Stimulated activated CD8-positive, alpha-beta memory T cell treated with anti-CD3 and anti-CD28 coated beads, Interleukin-15, amount 100 ng/mL, for 24 hours (primary cell): ENCODE measurements at places on chromosomes 7 and 10.

GRCh38 chr10:49371967-49372366 lies 23.9 kb downstream of the DRGX start:
- no peak for DNase-seq

DNA sequence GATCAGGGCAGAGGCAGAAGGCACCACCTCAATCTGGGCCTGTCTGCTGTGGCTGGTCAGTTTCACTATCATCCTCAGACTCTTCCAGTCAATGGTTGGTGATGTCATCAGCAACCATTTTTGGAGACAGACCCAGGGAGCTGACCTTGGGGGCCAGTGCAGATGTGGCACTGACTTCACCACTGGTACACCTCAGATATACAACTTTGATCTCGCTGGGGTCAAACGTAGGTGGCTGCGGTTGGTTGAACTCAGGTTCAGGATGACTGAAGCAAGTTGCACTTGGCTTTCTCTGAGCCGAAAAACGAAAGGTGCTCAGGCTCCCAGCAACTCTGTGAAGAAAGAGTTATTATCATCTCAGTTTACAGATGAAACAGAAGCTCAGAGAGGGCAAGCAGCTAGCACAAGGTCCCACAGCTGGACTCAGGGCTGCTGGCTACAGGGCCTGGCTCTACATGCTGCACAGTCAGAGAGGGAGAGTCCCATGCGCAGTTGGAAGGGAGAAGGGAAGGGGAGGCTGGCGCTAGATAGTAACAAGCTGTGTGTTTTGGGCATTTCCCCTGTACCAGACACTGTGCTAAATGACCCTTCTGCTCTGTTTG lies 27.2 kb downstream of the ANKRD16 start:
- DNase-seq, result no peak

GRCh38 chr10:99364125-99364524 lies 35.0 kb downstream of the CNNM1 start:
- no peak for DNase-seq

DNA sequence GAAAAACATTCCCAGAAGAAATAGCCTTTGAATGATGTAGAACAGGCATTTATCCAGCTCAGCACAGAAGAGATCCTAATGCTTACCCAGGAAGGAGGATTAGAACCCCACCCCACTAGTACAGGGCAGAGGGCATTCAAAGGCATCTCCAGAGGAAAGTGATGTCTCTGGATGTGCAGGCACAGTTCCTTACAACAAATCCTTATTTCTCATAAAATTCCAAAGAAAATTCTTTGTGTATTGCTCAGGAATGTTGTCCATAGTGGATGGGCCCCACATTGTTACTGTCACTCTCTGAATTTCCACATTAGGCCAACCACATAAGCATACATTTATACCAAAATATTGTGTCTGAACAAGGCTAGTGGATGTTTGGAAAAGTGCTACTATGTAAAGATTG lies 243.0 kb downstream of the ADRA2A start:
- DNase-seq, result no peak

DNA sequence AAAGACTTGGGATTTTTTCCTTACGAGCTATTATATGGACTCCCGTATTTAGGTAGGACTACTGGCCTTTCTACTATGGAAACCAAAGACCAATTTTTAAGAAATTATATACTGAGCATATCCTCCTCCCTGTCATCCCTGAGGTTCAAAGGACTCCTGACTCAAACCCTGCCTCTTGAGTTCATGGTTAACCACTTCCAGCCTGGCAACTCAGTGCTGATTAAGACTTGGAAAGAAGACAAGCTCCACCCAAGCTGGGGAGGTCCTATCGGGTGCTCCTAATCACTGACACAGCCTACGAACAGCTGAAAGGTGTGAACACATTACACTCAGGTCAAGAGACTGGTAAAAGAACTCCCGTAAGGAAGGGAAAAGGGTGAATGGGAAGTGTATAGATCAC lies 66.8 kb downstream of the LYZL2 start:
- DNase-seq, result no peak

GRCh38 chr7:23383225-23383624 lies 84.1 kb downstream of the MALSU1 start:
- no peak for DNase-seq

DNA sequence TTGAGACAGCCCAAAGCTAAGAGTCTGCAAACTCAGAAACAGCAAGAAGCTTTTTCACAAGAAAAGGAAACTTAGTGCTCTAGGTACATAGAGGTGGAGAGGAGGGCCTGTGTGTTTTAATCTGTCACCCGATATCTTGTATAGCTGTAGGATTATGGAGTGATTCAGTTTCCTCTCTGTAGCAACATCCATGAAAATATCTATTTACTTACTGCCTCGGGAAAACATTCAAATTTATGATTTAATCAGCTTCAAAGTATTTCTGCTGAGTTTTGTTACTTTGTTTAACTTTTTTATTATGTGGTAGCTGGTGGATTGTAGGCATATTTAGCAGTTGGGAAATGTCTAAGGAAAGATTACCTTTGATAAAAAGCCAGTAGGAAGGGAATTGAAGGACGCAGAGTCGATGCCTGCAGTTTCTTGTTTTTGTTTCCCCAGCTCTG lies 292.0 kb downstream of the CCDC3 start:
- DNase-seq, result no peak

DNA sequence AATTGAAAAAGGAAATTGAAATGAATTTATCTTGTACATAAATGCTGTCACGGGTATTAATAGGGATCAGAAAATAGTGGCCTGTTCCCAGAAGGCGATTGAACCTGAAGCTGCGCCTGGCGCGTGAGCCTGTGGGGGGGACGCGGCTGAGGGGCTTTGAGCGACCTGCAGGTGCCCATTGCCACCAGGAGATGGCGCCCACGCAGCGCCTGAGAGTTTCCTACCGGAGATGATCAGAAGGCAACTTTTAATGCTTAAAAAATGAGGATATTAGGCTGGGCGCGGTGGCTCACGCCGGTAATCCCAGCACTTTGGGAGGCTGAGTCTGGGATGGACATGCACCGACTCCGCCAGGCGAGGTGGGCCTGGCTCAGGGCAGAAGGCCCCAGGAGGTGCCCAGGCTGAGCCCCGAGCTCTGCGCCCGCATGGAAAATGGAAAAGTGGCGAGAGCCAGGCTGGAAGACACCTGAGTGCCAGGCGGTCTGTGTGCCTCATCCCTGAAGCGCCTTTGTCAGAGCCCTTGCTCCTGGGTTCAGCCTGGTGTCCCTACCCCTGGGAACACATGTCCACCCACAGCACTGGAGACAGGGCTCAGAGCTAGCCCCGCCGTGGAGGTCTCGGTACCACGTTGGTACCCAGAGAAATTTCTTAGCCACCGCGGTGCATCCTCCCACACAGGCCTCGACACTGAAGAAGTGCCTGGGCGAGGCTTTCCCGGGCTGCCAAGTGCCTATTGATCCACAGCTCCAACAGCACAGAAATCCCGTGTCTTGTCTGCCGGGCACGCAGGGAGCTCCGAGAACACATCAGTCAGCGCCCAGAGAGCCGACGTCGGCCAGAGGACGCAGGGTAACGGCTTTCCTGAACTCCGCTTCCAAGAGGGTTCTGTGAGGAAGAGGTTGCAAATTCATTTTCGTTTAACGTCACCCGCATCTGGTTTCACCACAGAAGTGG lies 117.4 kb downstream of the INPP5A start:
- DNase-seq, result peak; percentile 31

DNA sequence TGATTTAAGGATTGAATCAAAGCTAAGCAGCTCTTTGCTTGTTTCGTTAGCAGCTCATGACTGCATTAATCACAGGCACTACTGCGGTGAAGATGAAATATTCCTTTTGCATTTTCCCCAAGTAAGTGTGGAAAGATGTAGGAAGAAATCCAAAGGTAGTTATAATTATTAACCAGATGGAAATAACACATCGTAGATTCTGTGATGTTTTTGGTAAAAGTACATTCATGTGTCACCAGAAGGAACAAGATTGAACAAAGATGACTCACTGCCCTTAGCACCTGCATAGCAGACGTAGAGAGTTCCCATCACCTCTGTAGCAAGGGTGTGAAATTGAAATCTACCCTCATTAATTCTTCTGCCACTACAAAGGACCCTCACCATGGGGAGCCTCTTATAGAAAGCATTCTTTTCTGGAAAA lies 37.1 kb downstream of the SMURF1 start:
- DNase-seq, result no peak

DNA sequence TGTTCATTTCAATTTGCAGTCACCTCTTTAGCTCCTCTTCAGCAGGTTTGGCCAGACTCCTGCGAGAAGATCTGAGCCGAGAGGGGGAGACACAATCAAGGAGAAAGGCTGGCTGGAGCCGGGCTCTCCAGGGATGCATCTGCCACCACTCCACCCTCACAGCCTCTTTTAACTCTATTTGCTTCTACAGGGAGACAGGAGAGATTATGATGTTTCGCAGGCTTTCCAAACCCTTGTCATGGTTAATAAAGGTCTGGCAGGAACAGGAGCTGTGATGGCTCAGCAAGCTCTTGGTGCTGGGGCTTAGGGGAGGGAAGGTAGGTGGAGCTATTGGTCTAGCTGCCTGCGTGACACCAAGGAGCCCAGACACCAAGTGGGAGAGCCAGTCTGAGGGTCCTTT lies 448.1 kb upstream of the PODXL start:
- no peak for DNase-seq

DNA sequence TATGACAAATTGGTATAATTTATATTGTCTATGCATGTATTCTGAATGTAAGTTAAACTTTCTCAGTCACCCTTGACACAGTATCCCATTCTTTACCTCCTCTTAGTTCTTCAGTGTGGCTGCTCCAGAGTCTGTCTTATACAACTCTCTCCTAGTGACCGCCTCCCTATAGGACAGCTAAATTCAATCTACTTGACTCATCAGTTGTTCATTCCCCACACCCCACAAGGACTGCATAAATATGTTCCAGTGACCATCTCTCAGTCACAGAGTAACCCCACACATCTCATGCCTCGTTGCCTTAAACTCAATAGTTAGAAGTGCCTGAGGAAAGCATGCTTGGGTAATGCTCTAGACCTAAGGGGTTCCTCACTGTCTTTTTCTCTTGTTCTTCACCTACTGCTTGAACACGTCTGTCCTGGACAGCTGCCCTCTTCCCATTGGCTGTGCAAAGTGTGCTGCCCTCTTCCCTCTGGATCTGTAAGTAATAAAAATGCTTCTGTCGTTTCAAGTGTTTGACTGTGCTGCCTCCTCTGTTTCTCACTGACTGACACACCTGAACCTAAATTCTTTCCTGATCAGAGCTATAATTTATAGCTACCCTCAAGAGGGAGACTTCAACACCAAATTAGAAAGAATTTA lies 494.6 kb upstream of the GRM3 start:
- DNase-seq, result no peak

DNA sequence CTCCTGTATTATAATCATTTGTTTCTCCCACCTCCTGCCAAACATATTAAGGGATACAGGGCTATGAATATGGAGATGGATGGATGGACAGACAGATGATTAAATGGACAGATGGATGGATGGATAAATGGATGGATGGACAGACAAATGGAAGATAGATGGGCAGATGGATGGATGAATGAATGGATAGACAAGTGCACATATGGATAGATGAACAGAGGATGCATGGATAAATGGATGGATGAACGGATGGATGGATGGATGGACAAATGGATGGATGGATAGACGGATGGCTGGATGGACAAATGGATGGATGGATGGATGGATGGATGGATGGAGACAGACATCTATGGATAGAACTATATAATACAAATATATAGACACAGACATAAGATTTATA lies 59.8 kb downstream of the EBF3 start:
- DNase-seq, result no peak

DNA sequence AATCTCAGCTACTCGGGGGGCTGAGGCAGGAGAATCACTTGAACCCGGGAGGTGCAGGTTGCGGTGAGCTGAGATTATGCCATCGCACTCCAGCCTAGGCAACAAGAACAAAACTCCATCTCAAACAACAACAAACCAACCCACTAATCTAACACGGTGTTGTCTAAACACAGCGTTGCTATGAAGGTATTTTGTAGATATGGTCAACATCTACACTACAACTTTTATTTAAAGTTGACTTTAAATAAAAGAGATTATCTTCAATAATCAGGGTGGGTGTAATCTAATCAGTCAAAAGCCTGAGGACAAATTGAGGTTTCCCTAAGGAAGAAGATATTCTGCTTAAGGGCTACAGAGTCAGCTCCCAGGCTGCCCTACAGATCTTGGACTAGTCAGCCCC lies 24.2 kb downstream of the BAIAP2L1 start:
- no peak for DNase-seq

- DNase-seq, result no peak
Observed at GRCh38 chr7:157427811-157428553, 91.2 kb downstream of the DNAJB6 start.

DNA sequence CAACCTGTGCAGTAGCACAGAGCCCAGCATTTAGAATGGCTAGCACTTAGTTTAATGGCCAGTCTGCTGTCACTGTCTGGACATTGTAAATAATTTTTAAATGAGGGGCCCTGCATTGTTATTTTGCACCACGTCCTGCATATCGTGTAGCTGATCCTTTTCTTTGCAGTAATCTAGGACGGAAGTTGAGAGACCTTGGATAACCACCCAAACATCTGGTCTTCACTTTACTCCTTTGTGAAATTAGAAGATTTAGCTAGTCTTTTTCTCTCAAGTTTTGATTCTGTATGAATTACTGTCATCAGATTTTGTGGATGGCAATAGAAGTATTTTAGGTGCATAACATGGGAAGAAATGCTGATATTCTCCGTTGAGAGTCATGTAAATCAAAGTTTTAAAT lies 1.9 kb downstream of the MIOS start:
- DNase-seq, result no peak

DNA sequence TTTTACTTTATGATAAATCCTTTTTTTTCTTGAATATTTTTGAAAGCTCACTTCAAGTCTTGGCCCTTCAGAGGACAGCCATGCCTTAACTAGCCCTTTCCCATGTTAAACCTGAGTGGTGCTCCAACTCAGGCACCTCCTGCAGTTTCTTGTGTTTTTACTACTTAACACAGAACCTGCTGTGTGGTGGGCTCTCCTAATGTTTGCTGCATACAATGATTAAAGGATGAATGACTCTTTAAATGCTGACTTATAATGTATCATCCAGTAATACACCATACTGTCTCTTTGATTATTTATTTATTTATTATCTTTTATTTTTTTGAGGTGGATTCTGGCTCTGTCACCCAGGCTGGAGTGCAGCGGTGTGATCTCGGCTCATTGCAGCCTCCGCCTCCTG lies 179.4 kb downstream of the SEMA3E start:
- no peak for DNase-seq

GRCh38 chr10:28127881-28128280 lies 129.0 kb upstream of the ODAD2 start:
- DNase-seq, result no peak

- no peak for DNase-seq
Observed at GRCh38 chr10:51659344-51659743, 40.1 kb downstream of the CSTF2T start.
